Keratinocyte (primary cell): ENCODE measurements at places on chromosomes 7 and 10. TPM values are rescaled to one million over a fixed set of nuclear protein-coding genes. Genes with fewer than 3 reads are reported as not detected.

The CHST3 gene
- polyA plus RNA-seq = 12.0 to 12.4 TPM (median 12.3 TPM) in 3 replicates

The SEMA3A gene
- polyA plus RNA-seq = 0.90 to 3.7 TPM (median 2.1 TPM) in 3 replicates

DNA sequence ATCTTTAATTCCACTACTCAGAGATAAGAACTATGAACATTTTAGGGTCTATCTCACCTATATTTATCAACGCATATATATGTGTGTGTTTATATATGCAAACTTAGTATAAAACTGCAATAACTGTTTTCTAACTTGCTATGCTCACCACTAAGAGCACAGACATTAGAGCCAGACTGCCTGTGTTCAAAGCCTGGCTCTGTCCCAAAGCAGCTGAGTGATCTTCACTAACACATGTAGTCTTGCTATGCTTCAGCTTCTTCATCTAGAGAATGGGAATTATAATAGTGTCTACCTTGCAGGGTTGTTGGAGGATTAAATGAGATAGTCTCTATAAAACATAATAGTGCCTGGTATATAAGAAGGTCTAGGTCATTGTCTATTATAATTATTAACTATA lies 165.5 kb downstream of the MAGI2 start:
- DNase-seq = no peak
- H3K4me3 ChIP-seq = no peak overlapping the region
- no peaks in the 10 kb centered on the region for H3K36me3 ChIP-seq
- H3K27ac ChIP-seq = no peak overlapping the region
- no peaks in the 10 kb centered on the region for H3K27me3 ChIP-seq

DNA sequence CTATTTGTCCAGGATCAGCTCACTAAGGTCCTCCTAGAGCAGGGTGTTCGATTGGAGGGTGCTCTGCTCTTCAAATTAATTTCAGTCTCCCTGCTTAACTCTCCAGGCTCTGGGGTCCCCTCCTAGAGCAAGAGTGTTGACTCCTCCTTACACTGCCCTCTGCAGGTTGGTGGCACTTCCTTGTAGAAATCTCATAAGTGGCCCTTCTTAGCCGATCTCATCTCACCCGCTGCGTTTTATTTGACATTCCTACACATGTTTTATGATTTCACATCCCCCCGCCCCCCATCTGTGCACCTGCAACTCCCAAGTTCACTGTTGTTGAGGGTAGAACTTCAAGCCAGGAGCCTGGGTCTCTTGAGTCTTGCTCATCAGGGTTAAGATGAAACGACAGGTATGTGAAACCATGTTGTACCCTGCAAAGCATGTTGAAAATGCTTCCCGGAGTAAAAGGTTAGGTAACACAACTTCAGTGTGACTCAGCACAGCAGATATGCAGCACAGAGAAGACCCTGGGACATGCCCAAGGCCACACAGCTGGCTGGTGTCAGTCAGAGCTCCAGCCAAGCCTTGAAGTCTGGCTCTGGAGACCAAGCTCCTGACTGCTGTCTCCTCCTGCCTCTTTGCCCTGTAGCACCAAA lies 171.2 kb downstream of the PRKAG2 start:
- no peak overlapping the region for H3K4me3 ChIP-seq
- H3K27me3 ChIP-seq = no peaks in the 10 kb centered on the region
- DNase-seq = peak; percentile 70
- no peaks in the 10 kb centered on the region for H3K36me3 ChIP-seq

- no peaks in the 10 kb centered on the region for H3K4me1 ChIP-seq
- H3K4me3 ChIP-seq = no peak overlapping the region
- no peaks in the 10 kb centered on the region for H3K27me3 ChIP-seq
- no peak overlapping the region for H3K27ac ChIP-seq
- DNase-seq = no peak
These were observed 30.6 kb downstream of the PODXL start for GRCh38 chr7:131525820-131526219.

GRCh38 chr10:122553341-122553740 lies 7.2 kb upstream of the DMBT1 start:
- H3K36me3 ChIP-seq = no peaks in the 10 kb centered on the region
- no peaks in the 10 kb centered on the region for H3K27me3 ChIP-seq
- no peaks in the 10 kb centered on the region for H3K4me1 ChIP-seq

- H3K36me3 ChIP-seq = no peaks in the 10 kb centered on the region
- no peak for DNase-seq
- H3K27ac ChIP-seq = no peak overlapping the region
- H3K4me3 ChIP-seq = no peak overlapping the region
- H3K4me1 ChIP-seq = no peaks in the 10 kb centered on the region
These were observed 362.7 kb downstream of the IPMK start for GRCh38 chr10:57905010-57905409.

GRCh38 chr7:70071766-70072165 lies 473.5 kb downstream of the AUTS2 start:
- H3K27ac ChIP-seq = no peak overlapping the region
- H3K4me1 ChIP-seq = no peaks in the 10 kb centered on the region
- H3K36me3 ChIP-seq = no peaks in the 10 kb centered on the region
- no peaks in the 10 kb centered on the region for H3K27me3 ChIP-seq
- no peak for DNase-seq
